ENCODE measurements at places on chromosomes 1 and 21.

DNA sequence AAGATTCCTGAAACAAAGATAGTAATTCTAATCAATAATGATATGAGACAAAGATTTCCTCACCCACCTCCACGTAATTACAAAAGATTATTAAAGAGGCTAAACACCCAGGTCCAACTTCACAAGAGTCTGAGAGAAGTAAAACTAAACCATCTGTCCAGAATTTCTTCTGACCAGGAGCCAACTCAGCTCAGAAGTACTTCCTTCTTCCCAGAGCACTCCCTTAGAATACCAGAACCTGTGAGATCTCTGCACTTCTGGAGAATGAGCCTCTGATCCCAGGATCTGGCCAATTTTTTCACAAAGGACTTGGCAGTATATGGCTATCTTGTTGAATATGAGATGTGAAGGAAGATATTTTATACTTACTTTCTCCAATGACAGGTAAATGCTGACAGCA is 120.6 kb upstream of the PALMD start:
- DNase-seq = no peak

DNA sequence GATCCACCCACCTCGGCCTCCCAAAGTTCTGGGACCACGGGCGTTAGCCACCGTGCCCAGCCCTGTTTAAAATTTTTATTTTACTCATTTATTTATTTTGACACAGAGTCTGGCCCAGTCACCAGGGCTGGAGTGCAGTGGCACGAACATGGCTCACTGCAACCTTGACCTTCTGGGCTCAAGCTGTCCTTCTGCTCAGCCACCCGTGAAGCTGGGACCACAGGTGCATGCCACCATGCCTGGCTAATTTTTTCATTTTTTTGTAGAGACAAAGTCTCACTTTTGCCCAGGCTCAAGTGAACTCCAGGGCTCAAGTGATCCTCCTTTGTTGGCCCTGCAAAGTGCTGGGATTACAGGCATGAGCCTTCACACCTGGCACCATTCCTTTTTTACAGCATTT is 27.5 kb upstream of the DNAJC6 start:
- DNase-seq = no peak

DNA sequence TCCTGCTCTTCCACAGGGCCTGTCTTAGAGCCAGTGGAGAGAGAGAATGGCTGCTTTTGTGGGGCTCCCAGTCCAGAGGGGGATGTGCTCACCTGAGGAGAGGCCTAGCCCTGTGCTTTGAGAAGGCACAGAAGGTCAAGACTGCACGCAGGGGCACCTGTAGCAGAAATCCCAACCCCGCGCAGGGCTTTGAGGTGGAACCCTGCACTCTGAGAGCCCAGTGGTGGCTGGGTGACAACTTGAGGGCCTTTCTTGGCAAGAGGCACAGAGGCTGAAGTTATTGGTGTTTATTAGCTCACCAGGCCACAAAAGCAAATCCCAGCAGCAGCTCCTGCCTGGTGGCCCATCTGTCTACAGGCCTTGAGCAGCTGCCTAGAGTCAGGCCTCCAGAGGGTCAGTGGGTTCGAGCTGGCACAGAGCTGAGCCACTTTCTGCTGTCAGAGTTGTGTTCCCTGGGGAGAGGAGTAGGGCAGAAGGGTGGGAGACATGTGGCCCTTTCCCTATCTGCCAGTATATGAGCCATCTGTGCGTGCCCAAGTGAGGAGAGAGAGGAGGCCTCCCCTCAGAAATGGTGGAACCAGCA is 31.4 kb downstream of the SZRD1 start:
- DNase-seq = no peak

- DNase-seq = no peak
These were observed 37.2 kb downstream of the KANK4 start for GRCh38 chr1:62281922-62282555.

GRCh38 chr1:175089136-175089718 is 21.6 kb downstream of the TNN start:
- DNase-seq = no peak

- no peak for DNase-seq
These were observed 34.6 kb downstream of the DNTTIP2 start for GRCh38 chr1:93844262-93845045.

Measured in anterior cingulate cortex (tissue), 58 donors.